ENCODE measurements at places on chromosomes 12 and 14.

- no peak for DNase-seq
These were observed 267.1 kb upstream of the RGS6 start for GRCh38 chr14:71665157-71665556.

DNA sequence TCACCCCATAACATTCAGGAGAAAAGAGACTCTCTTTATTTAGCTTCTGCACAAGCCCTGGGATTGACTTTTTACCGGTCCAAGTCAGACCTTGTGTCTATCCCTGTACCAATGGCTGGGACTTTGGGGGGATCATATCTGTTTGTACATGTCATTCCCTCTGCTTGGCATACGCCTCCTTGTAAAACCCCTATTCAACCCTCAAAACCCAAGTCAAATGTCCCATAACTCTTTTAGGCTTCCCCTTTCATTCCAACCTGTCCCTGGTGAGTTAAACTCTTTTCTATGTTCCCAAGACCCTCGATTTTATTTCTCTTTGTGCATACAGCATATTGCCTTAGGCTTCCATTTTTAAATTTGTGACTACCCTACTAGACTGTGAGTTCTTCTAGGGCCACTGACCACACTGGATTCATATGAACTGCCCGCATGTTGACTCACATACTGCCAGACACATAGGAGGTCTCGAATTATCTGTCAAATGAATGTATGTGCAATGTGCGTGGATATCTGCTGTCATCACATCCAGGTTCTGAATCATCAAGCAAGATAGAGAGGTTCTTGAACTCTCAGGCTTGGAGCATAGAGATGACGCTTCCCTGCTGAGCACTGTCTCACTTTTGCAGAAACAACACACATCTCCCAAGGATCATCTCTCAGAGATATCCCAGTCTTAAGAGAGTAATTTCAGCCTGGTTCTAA, 548.6 kb upstream of the TBX3 start:
- no peak for DNase-seq

DNA sequence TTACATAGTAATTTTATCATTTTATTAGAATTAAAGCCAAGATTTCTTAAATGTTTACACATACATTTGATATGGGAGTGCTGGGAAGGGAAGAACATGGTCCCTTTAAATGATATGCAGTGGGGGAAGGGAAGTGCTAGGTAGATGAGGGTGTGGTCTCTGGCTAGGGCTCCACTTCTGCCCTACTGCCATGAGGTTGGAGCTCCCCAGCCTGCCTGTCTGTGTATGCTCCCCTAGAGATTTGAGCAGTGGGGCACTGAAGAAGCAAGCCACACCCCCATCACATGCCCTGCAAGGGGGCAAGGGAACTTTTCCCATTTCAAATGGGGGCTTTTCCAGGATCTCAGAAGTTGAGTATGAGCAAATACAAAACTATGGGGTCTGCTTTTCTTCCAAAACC, 25.5 kb downstream of the CLECL1 start:
- DNase-seq, result no peak

GRCh38 chr12:58639318-58639934, 280.9 kb downstream of the LRIG3 start:
- DNase-seq, result no peak

- no peak for DNase-seq
These were observed 11.9 kb upstream of the FKBP11 start for GRCh38 chr12:48937170-48937569.

DNA sequence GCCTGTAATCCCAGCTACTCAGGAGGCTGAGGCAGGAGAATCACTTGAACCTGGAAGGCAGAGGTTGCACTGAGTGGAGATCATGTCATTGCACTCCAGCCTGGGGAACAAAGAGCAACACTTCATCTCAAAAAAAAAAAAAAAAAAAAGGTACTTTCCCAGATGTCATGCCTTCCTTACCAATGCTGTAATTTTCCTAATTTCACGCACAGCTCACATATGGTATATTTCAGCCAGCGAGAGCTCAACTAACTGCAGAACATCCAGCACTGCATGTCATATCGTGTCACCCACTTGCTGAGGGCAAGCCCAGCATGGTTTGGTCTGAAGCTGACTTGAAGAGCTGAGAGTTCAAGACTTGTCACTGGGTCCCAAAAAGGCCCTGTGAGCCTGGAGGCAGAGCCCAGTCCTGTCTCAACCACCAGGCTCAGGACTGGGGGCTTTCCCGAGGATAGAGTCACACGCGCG, 29.0 kb downstream of the NFKBIA start:
- DNase-seq, result no peak

- no peak for DNase-seq
These were observed 21.1 kb downstream of the TMEM117 start for GRCh38 chr12:43856972-43857371.

DNA sequence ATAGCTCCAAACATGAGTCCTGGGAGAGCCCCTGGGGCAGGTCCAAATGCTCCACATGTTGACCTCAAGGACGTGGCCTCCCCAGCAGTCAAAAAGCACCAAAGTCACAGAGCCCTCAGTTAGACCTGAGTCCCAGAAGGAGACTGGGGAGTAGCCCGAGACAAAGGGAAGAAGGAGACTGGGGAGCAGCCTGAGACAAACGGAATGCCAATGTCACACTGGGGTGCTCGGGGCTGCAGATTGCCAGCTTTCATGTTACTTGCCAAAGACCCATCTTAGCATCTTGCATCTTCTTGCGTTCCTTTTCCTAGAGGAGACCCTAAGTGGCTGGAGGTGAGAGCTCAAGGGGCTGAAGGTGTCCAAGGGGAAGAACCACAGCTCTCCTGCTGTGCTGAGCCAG, 14.9 kb downstream of the PLEKHD1 start:
- no peak for DNase-seq

DNA sequence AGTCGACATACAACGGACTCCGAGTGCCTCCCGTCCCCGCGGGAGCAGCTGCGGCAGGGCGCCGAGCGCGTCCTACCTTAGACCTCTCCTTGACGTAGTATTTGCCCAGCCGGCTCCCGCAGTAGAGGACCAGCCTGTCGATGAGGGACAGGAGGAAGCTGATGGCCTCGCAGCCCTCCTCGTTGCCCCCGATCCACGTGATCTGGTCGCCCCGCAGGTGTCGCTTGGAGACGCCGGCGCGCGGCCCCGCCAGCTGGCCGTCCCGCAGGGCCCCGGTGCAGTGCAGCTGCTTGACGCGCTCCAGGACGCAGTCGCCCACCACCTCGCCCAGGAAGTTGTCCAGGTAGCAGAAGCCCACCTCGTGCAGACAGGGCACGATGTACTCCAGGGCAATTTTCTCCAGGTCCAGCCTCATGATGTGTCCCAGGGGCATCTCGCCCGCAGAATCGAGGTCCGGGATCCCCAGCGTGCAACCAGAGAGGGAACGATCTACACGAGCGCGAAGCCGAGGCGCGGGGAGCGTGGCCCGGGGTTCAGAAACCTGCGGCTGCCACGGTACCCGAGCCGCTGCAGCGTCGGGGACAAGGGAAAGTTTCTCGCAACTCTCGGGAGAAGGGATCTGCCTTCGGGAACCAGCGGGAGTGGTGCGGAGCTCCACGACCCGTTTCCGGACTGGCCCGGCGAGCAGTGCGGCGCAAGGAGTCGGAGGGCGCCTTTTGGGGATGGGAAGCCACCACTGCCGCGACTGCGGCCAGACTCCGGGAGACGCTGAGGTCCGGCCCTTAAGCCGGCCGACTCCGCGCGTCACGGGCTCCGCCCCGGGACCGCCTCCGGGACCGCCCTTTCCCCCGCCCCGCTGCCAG, at the start of gene EGLN3:
EGLN3 (minus strand) TSS at position 755 of the 863 bp plus-strand sequence; CDS start at position 433, 322 bp downstream.
- peak; percentile 39 for DNase-seq

GRCh38 chr14:39182770-39183684, 8.0 kb downstream of the PNN start:
- DNase-seq, result no peak

- DNase-seq, result no peak
These were observed 86.5 kb downstream of the CAND1 start for GRCh38 chr12:67355428-67356379.

DNA sequence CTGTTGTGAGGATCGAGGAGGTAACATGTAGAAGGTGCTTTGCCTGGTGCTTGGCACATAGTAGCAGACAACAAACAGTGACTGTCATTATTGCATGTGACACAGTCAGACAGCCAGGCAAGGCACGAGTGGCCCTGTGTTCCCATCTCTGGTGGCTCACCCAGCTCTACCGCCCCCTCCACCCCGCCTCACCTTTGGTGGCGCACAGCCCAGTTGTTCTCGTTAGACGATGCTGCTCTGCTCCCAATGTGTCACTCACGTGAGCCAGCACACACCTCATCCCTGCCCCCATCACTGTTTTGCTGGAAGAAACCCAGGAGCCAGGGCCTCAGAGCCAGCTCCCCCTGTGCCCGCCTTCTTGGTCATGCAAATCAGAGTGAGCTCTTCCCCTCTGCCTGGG, 113.3 kb downstream of the CALM1 start:
- no peak for DNase-seq

DNA sequence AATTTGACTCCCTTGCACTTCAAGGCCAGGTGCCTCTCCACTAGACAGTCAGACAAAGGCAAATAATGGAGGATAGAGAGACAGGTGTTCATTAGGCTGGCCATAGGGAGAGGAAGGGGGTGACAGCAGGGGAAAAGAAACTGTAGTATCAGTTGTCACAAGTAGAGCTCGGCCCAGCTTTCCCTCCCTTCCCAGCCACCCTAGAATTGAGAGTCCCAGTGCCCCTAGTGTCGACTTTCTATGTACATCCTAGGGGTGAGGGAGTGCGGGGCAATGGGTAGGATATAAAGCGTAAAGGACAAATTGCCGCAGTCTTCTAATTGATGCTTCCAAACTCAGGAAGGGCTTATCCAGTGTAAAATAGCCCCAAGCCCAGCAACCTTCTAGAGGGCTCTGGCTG, 39.0 kb downstream of the BAZ2A start:
- no peak for DNase-seq

DNA sequence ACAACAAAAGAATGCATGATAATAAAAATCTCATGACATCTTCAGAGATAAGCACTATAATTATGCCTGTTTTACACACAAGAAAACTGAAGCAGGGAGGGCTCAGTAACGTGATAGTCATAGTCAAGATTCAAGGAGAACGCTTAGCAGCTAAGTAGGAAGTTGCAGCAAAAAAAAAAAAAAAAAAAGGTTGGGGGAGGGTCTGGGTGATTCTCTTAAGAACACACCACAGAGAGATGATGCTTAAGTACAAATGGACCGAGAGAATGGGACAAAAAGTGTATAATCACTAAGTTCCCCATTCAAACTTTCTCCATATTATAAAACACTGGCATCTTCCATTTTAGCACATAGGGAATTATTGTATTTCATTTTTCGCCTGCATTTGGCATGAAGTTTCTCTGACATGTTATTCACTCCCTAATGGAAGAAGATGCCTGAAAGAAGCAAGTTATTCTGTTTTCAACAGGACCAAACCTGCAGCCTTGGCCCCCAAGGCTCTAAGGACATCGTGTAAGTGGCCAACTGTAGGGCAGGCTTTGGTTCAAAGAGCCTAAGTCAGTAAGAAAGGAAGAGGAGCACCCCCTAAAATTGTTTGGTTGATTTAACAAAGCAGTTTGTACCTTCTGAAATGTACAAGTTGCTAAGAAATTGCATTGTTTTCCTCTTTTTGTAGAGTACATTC, 142.9 kb upstream of the TMPO start:
- no peak for DNase-seq

DNA sequence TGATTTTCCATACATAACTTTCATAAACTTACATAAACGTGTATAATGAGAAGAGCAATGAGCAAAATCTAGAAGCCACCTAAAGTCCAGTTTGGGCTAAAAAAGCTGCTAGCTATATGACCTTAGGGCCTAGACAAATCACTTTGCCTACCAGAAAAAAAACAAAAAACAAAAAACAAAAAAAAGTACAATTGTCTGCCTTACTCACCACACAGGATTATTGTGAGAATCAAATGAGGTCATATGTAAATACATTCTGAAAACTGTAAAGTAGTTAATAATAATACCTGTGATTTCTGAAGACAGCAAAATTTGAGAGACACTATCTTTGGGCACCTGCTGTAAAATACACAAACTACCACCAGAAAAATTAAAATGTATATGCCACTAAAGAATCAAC, 4.2 kb downstream of the ATP2B1 start:
- DNase-seq, result no peak

- DNase-seq, result no peak
These were observed 171.1 kb downstream of the DAD1 start for GRCh38 chr14:22417914-22418313.

DNA sequence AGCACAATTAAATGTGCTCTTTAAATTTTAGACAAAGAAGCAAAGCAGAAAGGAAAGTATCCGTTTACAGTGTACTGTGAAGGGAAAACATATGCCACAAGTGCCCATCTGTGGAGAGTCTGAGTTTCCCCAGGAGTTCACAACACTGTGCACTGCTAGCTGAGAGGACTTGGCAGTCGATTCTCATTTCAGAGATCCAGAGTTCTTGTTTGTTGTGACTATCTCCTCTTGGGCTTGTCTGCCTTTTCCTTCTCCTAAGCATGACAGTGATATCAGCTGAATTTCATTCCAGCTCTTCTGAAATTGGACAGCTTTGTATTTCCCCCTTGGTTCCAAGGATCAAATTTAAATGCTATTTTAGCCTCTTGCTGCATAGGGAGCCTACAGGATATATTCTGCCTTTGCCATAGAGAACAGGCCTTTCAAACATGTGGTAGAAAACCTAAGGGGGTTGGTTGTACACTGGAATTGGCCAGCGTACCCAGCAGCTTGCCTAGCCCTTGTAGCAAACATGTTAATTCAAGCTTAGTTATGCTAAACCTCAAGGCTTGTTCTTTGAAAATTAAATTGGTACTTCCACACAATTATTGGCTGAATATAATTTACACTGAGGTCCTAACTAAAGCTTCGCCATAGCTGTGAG, 259.2 kb upstream of the NOVA1 start:
- no peak for DNase-seq

DNA sequence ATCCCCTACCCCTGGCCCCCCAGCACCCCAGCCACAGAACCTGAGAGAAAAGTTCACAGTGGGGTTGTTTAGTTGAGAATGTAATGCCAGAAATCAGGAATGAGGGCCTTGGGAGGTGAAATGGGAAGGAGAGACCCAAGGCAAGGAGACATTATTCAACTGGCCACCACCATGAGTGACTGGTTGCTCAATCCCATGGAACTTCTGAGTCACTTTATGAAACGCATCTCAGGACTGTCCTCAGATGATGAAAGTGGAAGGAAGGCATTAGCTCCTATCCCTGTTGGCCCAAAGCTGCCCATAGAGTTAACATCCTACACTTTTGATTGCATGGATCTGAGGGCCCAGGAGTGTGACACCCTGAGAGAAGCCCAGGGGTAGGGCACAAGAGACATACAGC, 25.4 kb upstream of the TCL1A start:
- no peak for DNase-seq

- DNase-seq, result no peak
These were observed 109.7 kb downstream of the CRADD start for GRCh38 chr12:93786656-93787397.

- DNase-seq, result no peak
These were observed 3.9 kb downstream of the CD163 start for GRCh38 chr12:7499636-7500035.

All from activated CD8-positive, alpha-beta memory T cell treated with anti-CD3 and anti-CD28 coated beads, Interleukin-2, amount 50 U/mL, for 4 hours (primary cell).